Right forelimb (tissue), 1 donor: ENCODE measurements at places on chromosomes 11 and 22.

- peak; percentile 33 for DNase-seq
Measured at GRCh38 chr11:67260406-67260805, 5.9 kb upstream of the GRK2 start.

GRCh38 chr11:125165843-125166763 is 1.6 kb downstream of the PKNOX2 start:
- peak; percentile 64 for DNase-seq

DNA sequence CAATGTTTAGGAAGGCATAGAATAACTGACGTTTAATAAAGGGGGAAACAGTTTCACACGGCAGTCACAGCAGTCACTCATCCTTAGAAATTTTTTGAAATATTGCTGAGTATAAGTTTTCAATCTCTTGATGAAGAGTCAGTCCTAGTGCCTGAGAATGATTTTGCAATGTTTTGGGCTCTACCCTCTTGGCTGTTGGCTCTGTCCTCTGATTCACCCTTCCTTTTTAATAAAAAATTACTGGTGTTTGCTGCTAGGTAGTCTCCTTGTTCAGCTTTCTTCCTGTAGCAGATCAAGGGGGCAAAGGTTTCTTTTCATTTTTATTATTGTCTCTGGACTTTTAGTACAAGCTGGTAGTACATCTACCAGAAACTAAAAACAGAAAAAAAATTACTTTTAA is 194.3 kb upstream of the ANO3 start:
- DNase-seq = no peak

DNA sequence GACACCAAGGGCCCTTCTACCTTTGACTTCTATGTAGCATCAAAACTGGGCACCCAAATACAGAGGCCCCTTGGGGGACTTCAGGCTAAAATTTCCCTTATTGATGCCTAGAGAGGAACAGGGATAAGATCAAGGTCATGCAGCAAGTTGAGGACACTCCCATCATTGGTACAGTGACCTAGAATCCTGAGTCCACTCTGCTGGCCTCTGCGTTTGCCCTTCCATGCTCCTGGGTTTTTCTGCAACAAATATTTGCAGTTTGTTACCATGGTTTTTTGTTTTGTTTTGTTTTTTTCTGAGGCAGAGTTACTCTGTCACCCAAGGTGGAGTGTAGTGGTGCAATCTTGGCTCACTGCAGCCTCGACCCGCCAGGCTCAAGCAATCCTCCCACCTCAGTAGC is 64.2 kb downstream of the THAP12 start:
- DNase-seq = no peak

DNA sequence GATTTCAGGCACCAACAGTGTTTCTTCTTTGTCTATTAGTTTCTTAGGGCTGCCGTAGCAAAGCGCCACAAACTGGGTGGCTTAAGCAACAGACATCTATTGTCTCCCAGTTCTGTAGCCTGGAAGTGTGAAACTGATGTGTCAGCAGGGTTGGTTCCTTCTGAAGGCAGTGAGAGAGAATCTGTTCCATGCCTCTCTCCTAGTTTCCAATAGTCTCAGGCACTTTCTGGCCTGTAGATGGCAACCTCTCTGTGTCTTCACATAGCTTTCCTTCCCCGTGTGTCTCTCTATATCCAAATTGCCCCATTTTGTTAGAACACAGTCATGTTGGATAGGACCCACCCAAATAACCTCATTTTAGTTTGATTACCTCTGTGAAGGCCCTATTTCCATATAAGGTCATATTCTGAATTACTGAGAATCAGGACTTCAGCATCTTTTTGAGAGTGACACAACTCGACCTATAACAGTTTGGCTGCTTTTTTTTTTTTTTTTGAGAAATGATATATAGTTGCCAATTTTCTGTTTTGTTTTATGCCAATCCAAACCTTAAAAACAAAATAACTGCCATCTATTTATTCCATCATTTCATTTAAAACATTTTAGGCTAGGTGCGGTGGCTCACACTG is 108.2 kb downstream of the SLC36A4 start:
- DNase-seq = no peak

GRCh38 chr11:88414385-88414861 is 76.9 kb upstream of the CTSC start:
- DNase-seq = no peak

- peak; percentile 50 for DNase-seq
Measured at GRCh38 chr11:134476435-134477021, 64.5 kb upstream of the B3GAT1 start.

DNA sequence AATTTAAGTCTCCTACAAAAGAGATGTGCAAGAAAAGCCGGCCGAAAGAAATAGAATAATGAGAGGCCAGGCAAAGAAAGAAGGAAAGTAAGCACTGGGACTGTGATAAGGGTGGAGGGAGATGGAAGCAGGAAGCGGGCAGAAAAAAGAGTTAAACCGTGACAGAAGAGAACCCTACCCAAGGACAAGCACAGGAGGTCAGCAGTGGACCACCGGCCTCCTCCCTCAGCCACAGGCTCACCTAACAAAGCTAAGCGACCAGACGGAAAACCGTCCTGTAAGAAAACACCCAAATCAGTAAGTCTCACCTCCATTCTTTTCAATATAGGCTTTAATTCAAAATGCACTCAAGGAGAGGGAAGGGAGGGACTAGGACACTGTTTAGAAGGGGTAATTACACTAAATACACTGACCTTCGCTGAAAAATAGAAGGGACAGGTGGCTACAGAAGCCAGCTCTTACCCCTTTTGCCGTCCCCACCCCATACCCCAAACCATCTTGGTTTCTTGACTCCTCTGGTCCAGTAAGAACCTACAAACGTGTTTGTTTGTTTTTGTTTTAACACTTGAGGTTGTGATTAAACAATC is 1.9 kb downstream of the FAM181B start:
- no peak for DNase-seq
